Transverse colon (tissue), 4 donors: ENCODE measurements at places on chromosomes 7 and 10.

DNA sequence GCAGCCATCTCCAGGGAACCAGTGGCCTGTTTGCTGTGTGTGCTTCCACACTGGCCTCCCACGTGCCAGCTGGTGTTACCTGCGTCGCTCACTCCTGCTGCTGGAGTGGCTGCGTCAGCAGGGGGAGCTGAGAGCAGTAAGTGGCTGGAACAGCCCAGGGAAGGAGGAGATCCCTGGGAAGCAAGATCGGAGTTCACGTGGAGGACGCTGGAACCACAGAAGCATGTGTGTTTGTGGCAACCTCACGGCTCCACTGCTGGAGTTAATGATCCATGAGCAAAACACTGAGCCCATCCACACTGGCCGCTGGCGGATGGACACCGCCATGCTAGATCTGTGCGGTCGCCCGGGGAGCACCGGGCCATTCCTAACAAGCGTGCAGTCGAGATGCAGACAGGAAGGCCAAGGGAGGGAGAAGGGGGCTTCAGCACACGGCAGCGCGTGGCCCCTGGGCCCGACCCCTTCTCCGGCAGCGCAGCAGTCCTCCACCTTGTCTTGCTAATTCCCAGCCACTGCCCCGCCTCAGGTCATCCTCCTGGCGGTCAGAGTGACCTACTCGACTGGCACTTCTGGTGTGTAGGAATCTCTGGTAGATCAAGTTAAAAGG, 68.5 kb upstream of the EEPD1 start:
- peak; percentile 77 for DNase-seq

DNA sequence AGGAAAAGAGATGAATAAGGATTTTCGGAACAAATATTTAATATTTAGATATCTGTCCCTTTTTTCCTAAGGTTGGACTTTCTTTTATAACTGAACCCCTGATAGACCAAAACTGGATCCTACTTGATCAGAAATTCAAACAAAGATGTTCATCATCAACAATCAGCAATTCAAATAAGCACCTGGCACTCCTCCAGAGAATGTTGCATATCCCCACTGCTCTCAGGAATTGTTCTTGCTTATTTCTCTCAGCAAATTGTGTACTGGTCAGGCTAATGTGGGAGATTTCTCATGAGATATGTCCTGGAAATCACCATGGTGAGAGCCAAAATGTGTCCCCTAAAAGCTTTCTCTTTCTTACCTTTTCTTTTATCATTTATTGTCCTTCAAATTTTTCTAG, 40.3 kb upstream of the LHFPL3 start:
- DNase-seq: no peak

- DNase-seq: no peak
Observed at GRCh38 chr7:98671733-98672331, 54.7 kb downstream of the NPTX2 start.

DNA sequence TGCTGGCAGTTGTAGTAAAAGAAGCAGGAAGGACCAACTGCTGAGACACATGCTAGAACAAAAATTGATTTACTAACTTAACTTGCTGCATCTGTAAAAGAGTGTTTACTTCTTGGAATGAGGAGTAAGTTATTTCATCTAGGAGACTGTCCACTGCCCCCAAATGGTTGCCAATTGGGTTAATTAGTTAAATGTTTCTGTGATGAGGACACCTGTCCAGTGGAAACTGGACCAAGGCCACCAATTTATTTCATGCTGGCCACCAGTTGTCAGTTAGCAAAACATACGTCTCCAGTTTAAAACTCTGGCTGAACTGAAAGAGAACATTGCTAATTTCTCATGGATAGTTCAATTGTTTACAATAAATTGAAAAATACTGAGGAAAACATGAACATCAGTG, 191.7 kb downstream of the PPP1R9A start:
- no peak for DNase-seq

DNA sequence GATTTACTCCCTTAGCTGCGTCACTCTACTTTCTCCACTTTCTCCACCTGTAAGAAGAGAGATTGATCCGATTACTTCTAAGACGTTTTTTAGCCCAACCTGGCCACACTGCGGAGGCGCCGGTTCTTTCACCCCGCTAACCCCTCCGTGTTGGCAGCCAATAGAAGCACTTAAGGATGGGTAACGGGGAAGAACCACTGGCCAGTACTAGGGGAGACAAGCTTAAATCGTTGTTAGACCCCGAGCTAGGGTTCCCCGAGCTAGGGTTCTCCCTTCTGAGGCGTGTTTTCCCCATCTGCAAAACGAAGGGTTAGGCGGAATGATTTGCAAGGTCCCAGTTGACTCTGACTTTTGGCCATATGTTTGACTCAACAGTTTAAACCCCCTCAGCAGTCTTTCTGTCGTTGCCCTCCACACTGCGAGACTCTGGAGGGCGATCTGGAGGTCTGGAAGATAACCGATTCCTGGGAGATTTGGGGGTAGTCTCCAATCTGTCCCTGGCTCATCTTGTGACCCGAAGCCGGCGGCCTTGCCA, 644 bp downstream of the UMAD1 start:
- DNase-seq: peak; percentile 11

DNA sequence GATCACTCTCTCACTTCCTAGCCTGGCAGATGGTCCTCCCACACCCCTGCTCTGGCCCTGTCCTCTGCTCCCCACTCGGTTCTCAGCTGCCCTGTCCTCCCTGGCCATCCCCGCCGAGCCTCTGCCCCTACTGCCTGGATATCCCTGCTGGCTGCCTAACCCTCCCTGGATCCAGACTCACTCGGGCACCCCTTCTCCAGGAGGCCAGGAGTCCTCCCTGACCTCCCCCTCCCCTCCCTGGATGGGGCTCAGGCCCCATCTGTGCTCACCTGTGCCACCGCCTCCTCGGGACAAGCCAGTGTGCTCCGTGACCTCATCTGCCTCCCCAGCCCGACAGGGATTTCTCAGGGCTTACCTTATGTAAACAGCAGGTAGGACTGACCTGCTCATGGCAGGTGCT, 406.1 kb downstream of the TCERG1L start:
- DNase-seq: no peak

DNA sequence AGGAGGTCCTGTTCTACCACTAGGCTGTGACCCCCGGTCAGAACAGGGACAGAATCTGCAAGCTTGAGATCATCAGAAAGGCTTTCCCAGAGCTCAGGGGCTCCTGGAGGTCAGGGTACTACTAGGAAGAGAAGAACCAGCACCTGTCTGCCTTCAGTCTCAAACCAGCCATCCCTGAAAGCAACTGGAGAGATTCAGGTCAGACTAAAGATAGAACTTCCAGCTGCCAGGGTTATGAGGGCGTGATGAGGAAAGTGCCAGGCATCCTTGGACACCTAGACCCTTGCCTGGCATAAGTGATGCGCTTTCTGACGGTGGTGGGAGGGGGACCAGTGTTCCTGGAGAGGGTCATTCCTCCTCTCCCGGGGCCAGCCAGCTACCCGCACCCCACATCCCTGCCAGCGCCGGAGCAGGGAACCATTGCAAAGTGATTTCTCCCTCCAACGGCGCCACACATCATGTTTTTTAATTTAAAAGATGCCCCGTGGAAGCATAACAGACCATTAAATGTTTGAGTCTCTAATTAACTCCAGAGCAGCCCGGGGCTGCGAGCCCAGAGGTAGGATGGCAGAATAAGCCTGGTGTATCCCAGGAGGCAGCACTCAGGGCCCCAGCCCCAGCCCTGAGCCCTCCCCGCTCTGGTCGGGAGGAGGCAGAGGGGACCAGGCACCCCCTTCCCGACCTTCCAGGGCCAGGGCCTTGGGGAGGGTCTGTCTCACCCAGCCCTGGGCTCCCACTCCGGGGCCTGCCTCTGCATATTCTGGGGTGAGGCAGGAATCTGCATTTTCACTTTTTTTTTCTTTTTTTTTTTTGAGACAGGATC, 64.0 kb downstream of the ELFN1 start:
- DNase-seq: no peak

- no peak for DNase-seq
Observed at GRCh38 chr7:154693661-154694060, 309.3 kb downstream of the PAXIP1 start.

DNA sequence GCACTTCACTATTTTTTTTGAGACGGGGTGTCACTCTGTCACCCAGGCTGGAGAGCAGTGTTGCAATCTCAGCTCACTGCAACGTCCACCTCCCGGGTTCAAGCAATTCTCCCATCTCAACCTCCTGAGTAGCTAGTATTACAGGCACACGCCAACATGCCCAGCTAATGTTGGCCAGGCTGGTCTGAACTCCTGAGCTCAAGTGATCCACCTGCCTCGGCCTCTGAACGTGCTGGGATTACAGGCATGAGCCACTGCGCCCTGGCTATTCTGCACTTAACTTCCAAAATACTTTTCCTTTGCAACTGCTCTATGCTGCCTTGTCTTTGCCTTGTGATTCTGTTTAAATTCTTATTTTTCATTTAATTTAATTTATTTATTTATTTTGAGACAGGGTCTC, 67.0 kb upstream of the ZNF479 start:
- no peak for DNase-seq

- DNase-seq: no peak
Observed at GRCh38 chr7:155017834-155018233, 14.9 kb upstream of the PAXIP1 start.

DNA sequence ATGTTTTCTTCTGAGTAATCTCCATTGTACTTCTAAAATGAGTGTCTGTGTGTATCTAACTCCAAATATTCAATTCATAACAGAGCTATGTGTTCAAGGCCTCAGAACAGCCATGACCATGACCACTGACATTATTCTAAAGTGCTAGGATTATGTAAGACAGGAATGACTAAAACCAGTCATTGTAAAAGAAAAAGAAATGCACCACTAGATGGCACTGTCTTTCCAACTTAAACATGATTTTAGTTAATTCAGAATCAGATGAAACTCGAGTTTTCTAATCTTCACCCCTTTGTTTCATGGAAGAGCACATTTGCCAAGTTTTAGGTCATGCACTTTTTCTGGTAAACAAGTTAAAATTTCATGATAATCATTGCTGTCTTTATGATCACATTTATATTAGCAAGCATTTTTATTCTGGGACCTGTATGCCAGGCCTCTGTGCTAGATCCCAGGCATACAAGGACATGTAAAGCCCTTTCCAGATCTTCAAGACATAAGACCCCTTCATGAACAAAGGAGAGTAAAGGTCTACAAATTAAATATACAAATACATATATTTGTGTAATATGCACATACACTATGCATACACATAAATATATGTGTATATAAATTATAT, 26.1 kb upstream of the RSU1 start:
- DNase-seq: no peak

GRCh38 chr7:130930681-130931080, 196.7 kb upstream of the KLF14 start:
- DNase-seq: no peak

GRCh38 chr10:128568041-128568440, 441.8 kb upstream of the MKI67 start:
- DNase-seq: no peak

GRCh38 chr7:90749774-90750173, 153.7 kb downstream of the CDK14 start:
- DNase-seq: no peak

DNA sequence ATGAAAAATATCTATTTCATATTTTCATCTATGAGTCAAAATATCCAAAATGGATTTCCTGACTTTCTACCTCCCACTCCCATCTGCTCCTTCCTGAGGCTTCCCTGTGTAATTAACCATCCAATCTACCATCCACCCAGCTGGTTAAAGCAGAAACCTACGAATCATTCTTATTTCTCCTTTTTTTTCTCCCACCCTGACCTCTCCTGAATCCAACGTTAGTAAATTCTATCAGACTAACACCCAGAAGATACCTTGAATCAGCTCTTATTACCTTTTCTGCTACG, 3.7 kb upstream of the LIPF start:
- DNase-seq: no peak

GRCh38 chr7:88278881-88279280, 27.8 kb downstream of the STEAP4 start:
- no peak for DNase-seq

DNA sequence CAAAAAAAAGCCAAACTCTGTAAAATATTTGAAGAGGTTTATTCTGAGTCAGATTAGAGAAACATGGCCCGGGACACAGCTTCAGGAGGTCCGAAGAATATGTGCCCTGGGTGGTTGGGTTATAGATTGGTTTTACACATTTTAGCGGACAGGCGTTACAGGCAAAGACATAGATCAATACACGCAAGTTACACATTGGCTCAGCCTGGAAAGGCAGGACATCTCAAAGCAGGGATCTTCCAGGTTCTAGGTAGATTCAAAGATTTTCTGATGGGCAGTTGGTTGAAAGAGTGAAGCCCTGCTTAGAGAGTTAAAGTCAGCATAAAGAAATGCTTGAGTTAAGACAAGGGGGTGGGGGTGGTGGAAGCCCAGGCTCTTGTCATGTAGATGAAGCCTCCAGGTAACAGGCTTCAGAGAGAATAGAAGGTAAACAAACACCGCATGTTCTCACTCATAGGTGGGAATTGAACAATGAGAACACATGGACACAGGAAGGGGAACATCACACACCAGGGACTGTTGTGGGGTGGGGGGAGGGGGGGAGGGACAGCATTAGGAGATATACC, 464.3 kb upstream of the ADARB2 start:
- DNase-seq: no peak

- DNase-seq: no peak
Observed at GRCh38 chr10:103584216-103585010, 90.9 kb downstream of the NEURL1 start.

DNA sequence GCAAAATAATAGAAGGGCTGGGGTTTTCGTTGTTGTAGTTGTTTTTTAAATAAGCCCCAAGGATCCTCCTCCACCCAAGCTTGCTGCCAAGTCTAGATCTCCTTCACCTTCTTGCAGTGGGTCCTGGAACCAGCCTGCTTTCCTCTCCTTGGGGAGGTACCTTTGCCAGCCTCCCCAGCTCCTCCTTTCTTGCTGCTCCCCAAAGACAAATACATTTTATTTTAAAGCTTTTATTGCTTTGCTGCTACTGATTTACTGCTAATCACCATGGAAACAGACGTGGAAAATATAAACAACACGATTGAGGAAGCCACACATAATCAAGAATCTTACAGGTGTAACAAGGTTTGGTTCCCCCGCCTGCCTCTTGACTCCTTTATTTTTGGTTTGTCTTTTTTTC, 17.4 kb upstream of the SLF2 start:
- DNase-seq: peak; percentile 68

DNA sequence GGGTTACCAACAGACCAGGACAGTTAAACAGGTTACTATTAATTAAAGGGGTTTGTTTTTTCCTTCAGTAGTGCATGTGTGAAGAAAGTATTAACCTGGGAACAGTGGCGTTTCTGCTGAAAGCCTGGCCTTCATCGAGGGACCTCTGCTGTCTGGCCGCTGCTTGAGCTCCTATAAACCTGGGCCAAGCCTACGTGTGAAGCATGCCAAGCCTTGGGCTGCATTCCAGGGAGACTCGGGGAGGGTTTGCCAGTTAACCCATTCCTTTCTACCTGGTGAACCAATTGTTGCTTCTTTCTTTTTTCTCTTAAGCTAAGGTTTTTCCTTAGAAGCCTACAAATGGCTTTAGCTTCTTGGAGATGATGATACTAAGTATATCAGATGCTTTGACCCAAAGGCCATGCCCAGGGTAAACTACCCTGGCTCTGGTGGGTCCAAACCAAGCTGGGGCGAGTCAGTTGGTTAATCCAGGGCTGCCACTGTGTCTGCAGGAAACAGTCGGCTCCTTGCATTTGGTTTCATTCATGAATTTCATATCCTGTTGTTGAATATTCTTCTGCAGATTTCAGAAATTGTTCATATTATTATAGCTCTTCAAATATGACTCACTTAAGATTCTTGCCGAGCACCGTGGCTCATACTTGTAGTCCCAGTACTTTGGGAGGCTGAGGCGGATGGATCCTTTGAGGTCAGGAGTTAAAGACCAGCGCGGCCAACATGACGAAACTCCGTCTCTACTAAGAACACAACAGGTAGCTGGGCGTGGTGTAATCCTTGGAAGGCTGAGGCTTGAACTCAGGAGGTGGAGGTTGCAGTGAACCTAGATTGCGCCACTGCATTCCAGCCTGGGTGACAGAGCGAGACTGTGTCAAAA, 23.8 kb downstream of the PFKP start:
- peak; percentile 54 for DNase-seq
